Activated B cell treated with CpG ODN at 0.5 μM for 24 hours (primary cell): ENCODE measurements at places on chromosomes 3 and 15. TPM values are rescaled to one million over a fixed set of nuclear protein-coding genes. Genes with fewer than 3 reads are reported as not detected.

Gene ASB14
- not detected in 2 replicates for total RNA-seq

Gene SLC28A1
- total RNA-seq = not detected in 2 replicates

Gene CEMIP
- 0.51 TPM in 1 of 2 replicates, not detected in the other for total RNA-seq

Gene CGGBP1
- total RNA-seq = 84.6 and 90.8 TPM in 2 replicates

Gene CASR
- 0.02 TPM in 1 of 2 replicates, not detected in the other for total RNA-seq

Gene ACSBG1
- total RNA-seq = 0.07 and 0.15 TPM in 2 replicates

Gene COL6A5
- total RNA-seq = not detected in 2 replicates

Gene MORC1
- not detected in 2 replicates for total RNA-seq

Gene EPHB1
- total RNA-seq = 2.8 and 3.8 TPM in 2 replicates

Gene BFSP2
- total RNA-seq = 0.34 and 1.3 TPM in 2 replicates
